ENCODE measurements at places on chromosomes 1 and 21.
A peak's percentile ranks its signal among the peaks of the same experiment; 100 is the strongest.

DNA sequence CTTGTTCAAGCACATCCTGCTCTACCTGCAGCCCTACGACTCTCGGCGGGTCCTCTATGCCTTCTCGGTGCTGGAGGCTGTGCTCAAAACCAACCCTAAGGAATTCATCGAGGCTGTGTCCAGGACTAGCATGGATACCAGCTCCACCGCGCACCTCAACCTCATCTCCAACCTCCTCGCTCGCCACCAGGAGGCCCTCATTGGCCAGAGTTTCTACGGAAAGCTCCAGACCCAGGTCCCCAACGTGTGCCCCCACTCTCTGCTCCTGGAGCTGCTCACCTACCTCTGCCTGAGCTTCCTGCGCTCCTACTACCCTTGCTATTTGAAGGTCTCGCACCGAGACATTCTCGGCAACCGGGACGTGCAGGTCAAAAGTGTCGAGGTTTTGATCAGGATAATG lies 74.3 kb upstream of the MORC3 start:
- DNase-seq: no peak

DNA sequence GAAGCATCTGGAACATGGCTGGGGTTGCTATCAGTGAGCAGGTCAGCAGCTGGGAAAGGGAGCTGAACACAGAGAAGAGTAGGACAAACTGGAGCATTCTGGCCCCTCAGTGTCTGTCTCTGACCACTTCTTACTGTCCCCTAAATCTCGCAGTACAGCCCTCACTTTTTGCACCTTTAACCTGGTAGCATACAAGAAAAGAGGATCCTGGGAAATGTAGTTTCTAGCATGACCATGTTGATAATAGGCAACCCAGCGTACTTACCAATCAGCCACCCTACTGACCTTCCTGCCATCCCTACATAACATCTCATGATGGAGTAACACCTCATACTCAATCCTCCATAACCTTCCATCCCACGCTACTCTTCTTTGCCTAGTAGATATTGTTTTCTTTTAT lies 99.1 kb upstream of the RAVER2 start:
- DNase-seq: no peak

DNA sequence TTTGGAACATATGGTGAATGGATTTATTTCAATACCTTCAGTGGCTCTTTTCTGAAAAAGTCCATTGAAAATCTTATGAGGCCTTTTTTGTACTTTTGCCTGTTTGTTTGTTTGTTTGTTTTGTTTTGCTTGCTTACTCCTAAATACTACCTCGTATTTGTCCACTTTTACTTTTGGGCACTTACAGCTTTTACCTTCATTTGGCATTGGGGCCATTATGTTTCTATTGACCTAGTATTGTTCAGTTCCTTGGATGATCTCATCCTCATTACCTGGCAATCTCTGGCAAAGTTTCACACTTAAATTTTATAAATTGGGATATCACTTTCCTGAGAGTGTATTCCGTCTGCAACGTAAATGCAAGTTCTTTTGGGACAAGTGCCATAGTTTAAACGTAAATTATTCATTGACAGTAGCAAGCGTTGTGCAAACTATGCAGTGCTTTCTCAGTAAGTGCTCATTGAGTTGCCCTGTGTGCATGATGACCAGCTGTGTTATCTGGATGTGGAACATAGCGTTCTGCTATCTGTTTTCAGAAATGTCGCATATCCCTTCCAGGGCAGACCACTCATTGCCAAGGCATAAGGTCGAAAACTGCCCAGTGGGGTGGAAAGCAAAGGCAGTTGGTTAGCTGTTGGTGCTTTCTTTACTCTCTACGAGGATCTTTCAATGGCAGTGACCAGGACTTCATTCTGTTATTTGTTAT lies 51.1 kb downstream of the LRRC8D start:
- no peak for DNase-seq

- no peak for DNase-seq
Measured at GRCh38 chr1:58515794-58516401, 30.6 kb downstream of the OMA1 start.

DNA sequence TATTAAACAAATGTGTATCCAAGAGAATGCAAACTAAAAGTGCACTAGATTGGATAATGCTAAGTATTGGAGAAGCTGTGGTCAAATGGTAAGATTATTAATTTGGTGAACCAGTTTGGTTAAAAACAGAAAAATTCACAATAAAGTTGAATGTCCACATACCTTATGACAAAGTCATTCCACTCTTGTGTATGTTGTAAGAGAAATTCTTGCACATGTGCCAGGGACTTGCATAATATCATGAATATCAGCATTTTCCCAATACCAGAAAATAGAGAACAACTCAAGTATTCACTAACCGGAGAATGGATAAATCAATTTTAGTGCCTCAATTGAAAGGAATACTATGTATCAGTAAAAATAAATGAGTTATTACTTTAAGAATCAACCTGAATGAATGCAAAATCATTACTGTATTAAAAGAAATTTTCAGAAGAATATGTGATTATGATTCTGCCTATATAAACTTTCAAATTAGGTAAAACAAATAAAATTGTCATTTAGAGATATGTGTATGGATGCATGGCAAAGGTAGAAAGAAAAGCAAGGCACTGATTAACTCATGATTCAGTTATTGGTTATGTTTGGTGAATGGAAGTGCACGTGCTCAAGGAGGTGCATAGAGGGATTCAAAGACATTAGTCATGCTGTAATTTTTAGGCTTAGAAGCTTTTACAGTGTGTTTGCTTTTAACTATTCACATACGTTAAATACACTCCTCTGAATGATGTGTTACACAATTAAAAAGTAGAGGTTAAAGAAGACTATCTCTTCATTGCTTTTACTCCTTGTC lies 217.4 kb upstream of the KCNK2 start:
- no peak for DNase-seq

DNA sequence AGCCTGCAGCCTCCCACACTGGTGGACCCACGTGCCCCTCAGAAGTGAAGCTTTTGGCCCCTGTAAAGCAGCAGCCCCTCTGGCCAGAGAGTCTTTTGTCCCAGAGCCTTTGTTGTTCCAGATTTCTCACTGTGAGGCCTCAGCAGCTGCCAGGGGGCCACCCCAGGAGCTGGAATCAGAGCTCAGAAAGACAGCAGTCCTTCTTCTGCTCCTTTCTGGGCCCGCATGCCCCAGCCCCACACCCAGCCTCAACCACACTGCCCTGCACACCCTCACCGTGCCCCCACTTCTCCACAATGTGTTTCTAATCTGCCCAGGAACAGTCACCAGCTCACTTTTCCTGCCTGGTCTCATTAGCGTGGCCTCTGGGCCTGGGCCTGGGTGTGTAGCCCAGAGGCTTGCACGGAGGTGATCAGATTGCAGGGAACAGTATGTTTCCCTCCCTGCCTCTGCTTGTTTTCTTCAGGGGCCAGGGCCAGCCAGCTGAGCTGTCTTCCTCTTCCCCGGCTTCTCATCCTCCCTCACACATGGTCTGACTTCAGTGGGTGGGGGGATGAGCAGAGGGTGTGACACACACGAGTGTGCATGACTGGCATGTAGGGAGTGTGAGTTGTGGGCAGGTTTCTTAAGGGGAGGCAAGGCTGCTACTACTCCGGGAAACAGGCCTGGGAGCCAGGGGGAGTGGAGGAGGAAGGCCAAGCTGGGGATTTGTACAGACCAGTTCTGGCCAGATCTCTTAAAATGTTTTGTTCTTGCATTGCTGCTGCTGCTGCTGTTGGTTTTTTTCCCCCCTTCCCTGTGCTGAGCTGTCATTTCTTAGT lies 82.5 kb upstream of the ZNF648 start:
- no peak for DNase-seq

DNA sequence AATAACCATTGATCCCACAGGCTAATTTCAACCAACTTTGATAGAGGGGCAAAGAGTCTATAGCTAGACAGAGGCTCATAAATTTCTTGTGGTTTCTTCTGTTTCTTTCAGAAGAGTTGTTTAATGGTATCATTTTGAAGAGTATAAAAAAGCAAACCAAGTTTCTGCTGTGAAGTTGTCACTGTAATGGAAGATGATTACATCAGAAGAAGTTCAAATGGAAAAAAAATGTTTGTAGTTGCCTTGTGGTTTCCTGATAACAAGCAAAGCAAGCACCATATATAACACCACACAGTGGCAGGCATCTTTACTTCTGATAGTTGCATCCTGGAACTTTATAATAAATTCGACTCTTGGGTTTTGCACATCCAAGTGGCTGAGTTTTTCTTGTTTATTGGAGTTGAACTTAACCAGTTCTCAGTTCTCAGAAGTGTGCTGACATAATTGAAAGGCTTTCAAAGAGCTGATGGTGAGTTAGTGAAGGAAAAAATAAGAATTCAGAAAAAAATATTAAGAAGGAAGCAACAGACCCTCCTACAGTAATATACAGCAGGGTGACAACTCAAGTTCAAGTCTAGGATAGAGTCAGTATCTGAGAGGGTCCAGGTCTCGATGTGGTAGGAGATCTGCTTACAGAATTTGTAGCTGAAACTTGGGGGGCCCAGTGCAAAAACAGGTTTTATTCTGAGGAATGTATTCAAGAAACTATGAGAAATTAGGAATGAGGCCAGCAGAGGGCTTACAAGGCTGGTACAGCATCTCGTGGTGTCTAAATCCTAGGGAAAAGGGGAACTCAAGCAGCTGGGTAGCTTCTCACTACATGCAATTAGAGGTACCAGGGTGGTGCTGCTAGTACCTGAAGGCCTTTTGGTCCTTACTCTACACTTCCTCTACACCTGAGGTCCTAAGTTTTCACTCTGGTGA lies 123.5 kb downstream of the CRB1 start:
- DNase-seq: no peak

DNA sequence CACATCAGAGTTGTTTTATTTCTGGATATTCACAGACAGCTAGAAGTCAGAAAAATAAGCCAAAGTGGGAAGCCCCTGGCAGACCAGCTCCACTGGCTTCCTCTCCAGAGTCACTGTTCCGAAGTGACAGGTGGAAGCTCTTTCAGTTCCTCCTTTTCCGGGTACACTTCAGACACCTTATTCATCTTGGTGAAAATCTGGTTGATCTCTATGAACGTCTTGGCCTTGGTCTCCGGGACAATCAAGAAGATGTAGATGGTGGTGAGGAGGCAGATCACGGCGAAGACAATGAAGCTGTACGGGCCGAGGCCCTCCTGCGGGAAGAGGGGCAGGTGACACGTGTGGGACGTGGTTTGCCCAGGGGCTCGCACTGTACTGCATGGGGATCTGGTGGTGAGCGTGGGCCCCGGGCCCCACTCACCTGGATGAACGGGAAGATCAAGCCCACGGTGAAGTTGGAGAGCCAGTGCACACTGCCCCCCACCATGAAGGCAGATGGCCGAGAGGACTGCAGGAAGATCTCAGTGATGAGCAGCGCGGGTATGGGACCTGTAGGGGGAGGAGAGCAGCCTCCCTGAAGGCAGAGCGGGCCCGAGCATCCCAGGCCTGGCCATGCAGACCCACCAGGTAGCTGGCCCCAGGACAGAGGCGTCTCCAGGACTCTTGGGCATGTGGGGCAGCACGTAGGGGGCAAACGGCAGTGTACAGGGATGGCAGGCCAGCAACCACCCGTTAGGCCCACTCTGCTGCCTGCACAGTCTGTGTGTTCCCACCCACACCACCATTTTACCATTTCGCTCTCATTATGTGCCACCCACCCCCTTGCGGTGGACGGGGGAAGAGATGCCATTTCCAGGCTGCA lies 11.5 kb upstream of the SLC2A7 start:
- DNase-seq: peak; percentile 53

- no peak for DNase-seq
Measured at GRCh38 chr1:167198518-167199133, 22.1 kb upstream of the POU2F1 start.

- DNase-seq: no peak
Measured at GRCh38 chr1:39632323-39632681, 7.1 kb downstream of the HEYL start.

DNA sequence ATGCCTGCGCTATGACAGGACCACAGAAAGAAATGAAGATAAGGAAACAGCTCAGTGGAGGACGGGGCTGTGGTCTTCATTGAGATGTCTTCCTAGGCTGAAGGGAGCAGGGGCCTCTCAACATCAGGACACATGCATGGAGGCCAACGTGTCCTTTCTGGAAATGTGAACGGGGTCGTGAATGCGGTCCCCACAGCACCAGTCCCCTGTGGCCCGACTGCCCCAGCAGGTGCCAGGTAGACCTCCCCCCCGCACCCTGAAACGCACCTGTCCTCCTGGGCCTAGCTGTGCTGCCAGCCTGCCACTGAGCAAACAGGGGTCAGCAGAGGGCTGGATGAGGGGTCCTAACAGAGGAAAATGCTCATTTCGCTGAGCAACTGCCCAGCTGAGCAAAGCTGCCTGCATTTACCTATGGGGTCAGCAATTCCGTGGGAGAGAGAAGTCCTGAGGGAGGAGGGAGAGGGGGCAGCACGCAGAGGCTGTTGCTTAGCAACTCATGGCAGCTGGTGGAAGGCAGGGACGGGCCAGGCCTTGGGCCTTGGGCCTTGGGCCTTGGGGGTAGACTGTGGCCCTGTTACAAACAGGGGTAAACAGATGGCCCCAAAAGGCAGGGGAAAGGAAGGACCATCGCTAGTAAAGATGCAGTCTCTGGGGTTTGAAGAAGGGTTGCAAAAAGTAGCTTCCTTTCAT lies 77.4 kb downstream of the NPHP4 start:
- no peak for DNase-seq

DNA sequence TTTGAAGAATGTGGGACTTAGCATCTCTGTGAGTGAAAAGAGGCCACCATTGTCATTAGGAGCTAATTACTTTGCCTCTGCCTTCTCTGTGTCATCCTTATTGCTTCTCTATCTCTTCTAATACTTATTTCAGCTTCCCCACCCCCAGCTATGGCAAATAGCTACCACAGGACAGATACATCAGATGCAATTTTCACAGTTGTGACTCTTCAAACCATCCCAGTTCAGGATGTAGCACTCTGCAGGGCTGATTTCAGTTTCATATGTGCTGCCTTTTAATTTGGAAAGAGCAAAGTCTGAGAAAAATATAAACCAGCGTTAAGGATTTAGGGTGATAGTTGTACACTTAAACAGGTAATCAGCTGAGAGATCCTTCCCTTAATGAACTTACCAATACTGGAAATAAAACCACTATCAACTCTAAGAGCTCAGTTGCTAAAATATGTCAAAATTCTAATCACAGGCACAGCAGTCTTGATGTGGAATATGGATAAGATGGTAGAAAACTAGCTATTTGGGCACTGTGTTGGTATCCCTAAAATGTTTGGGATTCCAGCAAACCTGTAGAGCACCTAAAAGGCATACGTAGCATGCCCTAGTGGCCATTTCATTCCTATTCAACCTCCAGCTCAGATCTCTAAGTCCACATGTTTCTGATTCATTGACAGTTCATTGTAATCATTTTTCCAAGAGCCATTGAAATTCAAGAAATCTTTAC lies 148.4 kb downstream of the SYT2 start:
- no peak for DNase-seq
